ENCODE measurements at places on chromosomes 12 and 14. TPM values are rescaled to one million over a fixed set of nuclear protein-coding genes. Genes with fewer than 3 reads are reported as not detected.

The ANG gene
- polyA plus RNA-seq: 4.8 TPM

GRCh38 chr12:25781232-25781631 is 177.2 kb upstream of the RASSF8 start:
- DNase-seq: no peak

GRCh38 chr12:71124835-71125460 is 32.9 kb downstream of the TSPAN8 start:
- no peak for DNase-seq

The CPNE6 gene
- not detected for polyA plus RNA-seq

GRCh38 chr14:72830786-72831594 is 62.9 kb downstream of the DPF3 start:
- no peak for DNase-seq

DNA sequence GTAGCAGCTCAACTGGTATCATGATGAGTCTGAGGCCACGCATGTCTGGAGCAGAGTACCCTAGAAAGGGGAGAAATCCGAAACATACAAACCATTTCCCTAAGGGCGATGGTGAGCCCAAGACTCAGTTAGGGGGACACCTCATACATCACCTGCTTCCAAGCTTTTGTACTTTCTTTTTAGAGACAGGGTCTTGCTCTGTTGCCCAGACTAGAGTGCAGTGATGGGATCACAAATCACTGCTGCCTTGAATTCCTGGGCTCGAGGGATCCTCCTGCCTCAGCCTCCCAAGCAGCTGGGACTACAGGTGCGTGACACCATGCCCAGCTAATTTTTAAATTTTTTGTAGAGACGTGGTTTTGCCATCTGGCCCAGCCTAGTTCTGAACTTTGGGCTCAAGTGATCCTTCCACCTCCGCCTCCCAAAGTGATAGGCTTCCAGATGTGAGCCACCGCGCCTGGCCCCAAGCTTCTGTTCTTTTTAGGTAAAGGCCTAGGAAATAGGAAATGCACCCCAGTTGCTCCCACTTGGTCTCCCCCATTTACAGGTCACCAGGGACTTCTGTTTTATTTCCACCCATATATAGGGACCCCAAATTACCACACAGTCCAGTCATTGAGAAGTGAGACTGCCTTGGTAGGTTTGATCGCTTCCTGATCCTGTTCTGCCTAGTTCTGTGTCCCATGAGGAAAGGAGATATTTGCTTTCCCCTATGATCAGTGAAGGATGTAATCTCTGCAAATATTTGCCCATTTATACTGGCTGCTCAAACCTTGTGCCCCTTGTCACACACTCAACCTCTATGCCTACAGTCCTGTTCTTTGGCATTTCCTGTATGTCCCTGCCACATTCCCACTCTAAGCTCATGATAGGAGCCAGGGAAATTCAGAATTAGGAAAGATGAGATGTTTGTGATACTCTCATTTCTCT is at the start of gene APOF:
TSS of gene APOF (minus strand) at position 728 of the 930 bp plus-strand sequence. CDS start at position 616, 112 bp downstream.
- no peak for DNase-seq

DNA sequence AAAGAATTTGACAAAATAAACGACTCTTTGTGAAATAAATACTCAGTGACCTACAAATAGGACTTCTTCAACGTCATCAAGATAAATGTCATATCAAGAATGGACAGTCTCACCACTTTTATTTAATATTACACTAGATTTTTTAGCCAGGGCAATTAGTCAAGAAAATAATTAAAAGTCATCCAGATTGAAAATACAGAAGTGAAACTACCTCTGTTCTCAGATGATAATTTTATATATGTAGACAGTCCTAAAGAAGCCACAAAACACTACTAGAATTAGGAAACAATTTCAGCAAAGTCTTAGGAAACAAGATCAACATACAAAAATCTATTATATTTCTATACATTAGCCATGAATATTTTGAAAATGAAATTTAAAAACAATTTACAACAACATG is 689.6 kb upstream of the SEL1L start:
- no peak for DNase-seq

DNA sequence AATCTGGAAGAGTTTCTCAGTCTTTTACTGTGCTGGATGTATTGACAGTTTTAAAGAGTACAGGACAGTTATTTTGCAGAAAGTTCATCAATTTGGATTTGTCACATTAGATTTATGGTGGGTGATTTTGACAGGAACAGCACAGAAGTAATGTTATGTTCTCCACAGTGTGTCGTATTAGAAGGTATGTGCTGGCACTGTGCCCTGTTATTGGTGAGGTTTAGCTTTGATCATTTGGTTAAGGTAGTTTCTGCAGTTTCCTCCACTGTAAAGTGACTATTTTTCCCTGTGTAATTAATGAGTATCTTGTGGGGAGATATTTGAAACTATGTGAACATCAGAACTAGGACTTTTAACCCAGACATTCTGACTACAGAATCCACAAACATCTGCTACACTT is 308.5 kb upstream of the TBX3 start:
- DNase-seq: no peak

DNA sequence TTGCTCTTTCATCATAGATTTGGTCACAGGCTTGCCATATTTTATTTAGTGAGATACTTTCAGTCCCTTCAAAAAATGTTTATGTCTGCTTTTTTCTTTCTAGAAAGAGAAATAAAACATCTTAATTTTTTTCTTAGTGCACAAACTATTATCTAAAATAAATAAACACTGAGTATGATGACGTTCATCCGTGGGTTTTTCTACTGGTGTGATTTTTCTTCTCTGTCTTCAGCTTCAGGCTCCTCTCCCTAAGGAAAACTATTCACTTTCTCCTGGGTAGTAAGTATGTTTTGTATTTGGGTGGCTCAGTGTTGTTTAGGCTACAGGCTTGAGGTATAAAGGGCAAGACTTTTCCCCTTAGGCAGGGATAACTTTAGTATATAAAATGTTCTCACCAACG is 154.7 kb downstream of the DACT1 start:
- DNase-seq: no peak

GRCh38 chr14:75976826-75977581 is 4.8 kb downstream of the TGFB3 start:
- no peak for DNase-seq

- DNase-seq: no peak
Measured at GRCh38 chr12:69929531-69929930, 104.5 kb downstream of the MYRFL start.

- DNase-seq: no peak
Measured at GRCh38 chr14:67900231-67900630, 80.7 kb downstream of the RAD51B start.

DNA sequence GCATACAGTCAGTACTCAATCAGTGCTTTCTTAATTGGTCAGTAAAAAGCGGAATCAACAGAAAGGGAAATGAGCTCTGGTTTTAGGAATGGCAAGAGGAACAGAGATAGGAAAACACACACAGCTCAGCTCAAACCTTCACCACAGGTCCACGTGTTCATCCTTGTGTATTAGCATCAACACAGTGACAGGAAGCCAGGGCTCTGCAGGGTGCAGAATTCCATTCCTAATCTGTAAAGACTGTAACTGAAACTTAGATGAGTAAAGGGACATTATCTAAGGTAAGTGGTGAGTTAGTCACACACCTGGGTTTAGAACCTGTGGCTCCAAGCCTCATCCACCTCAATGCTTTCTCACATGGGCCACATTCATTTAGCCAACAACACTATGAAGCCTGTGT is 1242.2 kb upstream of the TMEM132C start:
- no peak for DNase-seq

The PTPN6 gene
- 1.3 TPM for polyA plus RNA-seq

The CPNE8 gene
- polyA plus RNA-seq: 1.3 TPM

DNA sequence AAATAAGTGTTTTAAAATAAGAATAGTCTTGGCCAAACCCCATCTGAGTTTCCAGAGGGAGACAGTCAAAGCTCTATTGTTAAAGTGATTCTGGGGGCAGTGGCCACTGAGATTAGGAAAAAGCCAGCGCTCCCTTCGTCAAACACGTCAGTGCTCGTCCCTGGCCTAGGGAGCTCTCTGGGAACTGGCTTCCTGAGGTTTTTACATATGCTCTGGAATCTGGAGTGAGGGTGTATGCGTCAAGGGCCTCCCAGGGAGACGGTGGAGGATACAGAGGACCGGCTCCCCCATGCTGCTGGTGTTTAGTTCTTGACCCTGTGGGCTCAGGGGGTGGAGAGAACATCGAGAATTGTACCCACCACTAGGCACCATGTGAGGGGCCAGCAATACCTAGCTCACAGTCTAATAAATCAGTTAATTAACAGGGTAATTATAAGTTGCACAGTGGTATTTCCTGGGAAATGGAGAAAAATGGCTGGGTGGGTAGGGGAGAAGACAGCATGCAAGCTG is 87.0 kb downstream of the SLC25A47 start:
- no peak for DNase-seq

DNA sequence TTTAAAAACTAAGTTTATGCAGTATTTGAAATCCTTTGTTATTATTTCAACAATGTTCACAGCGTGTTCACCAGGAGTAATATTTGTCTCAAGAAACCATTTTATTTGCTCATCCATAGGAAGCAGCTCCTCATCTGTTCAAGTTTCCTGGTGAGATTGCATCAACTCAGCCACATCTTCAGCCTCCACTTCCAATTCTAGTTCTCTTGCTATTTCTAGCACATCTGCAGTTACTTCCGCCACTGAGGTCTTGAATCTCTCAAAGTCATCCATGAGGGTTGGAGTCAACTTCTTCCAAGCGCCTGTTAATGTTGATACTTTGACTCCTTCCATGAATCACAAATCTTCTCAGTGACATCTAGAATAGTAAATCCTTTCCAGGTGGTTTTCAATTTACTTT is 18.0 kb downstream of the CLEC9A start:
- no peak for DNase-seq

The CPM gene
- polyA plus RNA-seq: 5.8 TPM

DNA sequence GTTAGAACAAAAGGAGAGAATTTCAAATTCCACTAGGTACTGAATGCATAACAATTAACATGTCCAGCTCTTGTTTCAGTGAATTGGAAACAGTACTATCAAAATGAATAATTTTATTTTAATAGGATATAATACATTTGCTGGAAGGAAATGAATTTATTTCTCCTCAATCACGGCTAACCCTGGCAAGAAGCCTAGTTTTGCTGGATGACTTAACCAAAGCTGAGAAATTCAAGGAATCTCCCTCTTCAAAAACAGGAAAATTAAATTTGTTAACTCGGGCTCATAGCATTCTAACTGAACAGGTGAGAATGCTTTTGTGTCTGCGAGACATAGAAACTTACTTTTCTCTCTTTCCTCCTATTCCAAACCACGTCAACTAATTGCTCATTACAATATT is 163.5 kb upstream of the NEDD1 start:
- no peak for DNase-seq

The SLC11A2 gene
- polyA plus RNA-seq: 26.1 TPM

DNA sequence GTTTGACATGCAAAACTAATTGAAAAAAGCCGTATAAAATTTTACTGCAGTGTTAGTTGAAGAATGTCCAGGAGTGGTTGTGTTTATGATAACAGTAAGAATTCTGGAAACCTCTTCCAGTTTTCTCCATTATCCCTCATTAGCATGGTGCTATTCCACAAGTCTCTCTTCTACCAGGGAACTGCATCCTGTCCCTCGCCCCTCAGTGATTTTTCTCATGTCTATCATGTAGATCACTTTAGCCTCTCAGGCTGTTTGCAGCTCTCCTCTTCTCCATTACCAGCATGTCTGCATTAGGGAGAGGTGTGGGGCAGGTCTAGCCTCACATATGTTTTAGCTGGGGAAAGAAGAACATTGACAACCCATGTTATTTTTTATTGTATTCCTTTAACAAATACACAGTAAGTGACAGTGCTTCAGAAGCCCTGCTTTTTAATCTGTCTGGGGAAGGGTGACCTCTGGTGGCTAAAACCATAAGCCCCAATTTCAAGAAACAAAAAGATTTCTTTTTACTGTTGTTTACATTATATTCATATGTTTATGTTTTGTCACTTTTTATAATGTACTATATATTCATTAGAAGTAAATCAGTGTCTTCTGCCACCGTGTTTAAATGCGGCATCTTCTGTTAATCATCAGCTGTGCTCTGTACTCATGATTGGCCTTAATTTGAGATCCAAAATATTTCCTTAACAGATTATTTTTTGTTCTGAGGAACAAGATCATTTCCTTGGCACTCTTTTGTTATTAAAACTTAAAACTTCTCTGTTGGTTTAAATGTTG is 70.7 kb downstream of the RASSF8 start:
- no peak for DNase-seq

The GLI1 gene
- polyA plus RNA-seq: 0.21 TPM
